SJSA1 (cell line): ENCODE measurements at places on chromosomes 4 and X. TPM values are rescaled to one million over a fixed set of nuclear protein-coding genes. Genes with fewer than 3 reads are reported as not detected.

Gene TRMT10A
- total RNA-seq, result 3.5 and 12.1 TPM in 2 replicates

Gene FGA
- total RNA-seq, result not detected in 2 replicates

Gene HSD17B11
- 66.9 and 71.9 TPM in 2 replicates for total RNA-seq

Gene MUC7
- total RNA-seq, result not detected in 2 replicates

Gene ATOH1
- not detected in 2 replicates for total RNA-seq

Gene SERTM2
- total RNA-seq, result 0.05 TPM in 1 of 2 replicates, not detected in the other

Gene PNMA6F
- total RNA-seq, result not detected in 2 replicates

Gene THAP6
- 8.7 and 13.6 TPM in 2 replicates for total RNA-seq

Gene PHEX
- 0.16 TPM in 1 of 2 replicates, not detected in the other for total RNA-seq

DNA sequence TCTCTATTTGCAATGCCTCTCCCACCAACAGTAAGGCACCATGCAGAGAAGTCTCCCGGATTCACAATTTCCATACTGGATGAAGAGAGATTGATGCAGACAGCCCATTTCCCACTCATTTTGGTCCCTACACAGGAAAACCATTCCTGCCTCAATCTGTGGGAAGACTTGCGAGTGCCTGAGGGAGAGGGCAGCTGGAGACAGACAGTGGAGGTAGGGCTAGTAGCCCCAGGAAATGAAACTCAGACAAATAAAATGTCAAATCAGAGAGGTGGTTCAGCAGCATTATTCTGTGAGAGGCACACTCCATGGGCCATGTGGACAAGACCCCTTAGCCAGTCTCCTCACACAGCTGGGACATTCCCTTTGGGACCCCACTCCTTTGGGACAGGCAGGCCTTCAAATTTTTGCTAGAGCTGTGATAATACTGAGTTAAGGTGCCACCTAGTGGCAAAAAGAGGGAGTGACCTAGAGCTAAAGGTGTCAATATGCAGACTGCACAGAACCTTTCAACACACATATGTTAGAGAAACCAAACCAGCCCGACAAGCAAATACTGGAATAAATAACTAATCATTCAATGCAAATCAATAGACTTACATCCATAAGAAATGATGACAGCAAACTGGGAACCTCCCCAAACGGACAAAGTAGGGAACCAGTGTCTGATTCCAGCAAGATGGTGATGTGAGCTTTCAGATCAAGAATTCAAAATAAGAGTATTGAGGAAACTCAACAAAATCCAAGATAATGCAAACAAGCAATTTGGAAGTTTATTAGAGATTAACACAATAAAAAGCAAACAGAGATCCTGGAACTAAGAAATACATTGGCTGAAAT is 1865.3 kb upstream of the AGA start:
- no peak for DNase-seq

DNA sequence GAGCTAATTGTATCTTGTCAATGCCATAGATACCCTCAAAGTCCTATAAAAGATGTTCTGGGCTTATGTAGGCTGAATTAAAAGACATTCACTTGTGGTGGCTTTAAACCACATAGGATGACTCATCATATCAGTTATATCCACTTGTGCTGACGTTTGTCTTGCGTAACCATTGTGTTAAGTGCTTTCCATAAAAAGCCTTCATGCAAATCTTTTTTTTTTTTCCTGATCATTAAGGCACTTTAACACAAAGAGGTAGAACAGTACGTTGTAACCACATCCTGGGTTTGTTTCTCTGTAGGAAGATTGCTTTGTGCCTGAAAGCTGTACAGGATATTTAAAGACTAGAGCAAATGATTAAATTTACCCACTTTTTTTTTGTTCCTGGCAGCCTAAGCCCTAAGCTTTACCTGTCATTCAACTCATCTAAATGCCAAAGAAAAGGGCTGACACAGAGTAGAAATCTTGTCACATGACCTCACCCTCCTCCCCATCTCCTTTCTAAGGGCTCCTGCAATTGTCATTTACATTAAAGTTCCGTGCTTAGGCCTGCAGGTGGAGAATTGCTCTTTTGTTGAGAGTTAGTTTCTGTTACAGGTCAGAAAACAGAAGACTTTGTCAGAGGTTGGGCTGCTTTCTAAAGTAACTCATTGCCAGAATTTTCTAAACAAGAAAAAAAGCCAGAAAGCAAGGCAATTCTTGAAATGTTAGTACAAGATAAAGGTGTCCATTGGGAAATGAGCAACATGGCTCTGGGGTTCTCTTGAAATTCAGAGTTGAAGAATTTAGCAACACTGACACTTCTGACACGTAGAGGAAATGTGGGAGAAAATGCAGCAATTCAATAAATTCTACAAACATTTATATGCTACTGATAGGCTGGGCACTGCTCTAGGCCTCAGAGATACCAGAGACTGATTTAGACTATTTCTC is 555.6 kb downstream of the PPARGC1A start:
- DNase-seq, result no peak

DNA sequence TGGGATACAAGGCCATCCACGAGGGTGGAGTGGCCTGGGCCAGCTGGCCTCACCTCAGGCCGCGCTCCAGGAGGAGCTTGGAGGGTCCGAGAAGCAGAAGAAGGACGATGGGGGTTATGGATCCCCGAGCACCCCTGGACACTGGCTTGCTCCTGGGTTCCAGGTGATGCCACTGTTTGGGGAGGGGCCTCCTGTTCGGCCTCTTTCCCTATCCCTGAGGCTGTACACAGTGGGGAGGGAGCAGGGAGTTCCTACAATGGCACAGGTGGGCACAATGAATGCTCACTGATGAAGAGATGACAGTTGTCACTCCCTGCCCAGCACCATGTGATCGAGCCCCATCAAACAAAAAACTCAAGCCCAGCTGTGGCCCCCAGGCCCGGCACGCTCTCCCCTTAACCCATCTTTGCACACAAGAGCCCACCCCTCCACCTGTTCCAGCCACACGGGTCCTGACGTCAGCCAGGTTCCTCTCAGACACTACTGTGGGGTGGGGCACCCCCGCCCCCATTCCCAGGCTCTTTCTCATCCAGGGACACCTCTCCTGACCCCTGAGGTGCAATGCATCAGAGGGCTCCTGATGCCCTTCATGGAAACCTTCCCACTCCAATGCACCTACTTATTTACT is 70.3 kb downstream of the WFS1 start:
- DNase-seq, result no peak

- DNase-seq, result no peak
These were observed 96.3 kb upstream of the MSX1 start for GRCh38 chr4:4762909-4763821.

GRCh38 chr4:20761382-20761781 is 61.1 kb downstream of the PACRGL start:
- no peak for DNase-seq

- no peak for DNase-seq
These were observed 28.4 kb downstream of the GAGE1 start for GRCh38 chrX:49627086-49627777.

DNA sequence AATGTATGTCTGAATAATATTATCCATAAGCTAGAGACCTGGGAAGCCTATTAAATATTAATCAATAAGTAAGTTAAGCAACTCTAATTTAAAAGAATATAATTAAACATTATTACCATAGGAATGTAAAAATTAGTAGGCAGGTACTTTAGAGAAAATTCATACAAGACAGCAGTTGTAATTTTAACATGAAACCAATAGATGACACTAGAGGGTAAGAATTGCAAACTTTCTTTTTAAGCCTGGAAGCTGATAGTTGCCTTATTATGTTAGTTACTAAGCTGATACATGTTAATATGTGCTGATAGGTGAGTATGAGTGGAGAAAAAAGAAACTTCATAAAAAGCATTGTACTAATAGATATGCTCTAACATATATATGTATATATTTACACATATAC is 1157.4 kb downstream of the FAM133A start:
- no peak for DNase-seq

GRCh38 chr4:107894138-107894603 is 37.2 kb upstream of the CYP2U1 start:
- DNase-seq, result no peak

- DNase-seq, result no peak
These were observed 6.4 kb downstream of the FAM200B start for GRCh38 chr4:15688051-15688450.

DNA sequence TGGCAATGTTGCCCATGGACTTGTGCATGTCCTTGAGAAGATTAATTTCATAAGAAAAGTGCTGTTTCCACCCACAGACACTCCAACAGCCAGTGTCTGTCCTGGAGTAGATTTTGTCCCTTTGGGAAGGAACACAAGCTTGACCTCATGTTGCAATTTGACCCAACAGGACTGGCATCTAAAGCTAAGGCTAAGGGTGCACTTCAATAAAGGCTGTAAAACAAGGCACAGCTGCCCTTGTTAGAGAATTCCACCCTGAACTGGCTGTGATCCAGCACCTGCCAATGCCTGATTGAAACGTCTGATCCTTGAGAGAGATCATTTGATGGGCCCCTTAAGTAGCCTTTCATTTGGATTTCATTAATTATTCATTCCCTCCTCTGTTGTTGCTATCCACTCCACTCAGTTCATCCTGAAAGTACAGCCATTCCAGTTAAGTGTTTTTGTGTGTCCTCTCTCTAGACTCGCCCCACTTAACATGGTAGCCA is 56.2 kb downstream of the CD99L2 start:
- no peak for DNase-seq

GRCh38 chrX:20352935-20353336 is 86.2 kb upstream of the RPS6KA3 start:
- no peak for DNase-seq

DNA sequence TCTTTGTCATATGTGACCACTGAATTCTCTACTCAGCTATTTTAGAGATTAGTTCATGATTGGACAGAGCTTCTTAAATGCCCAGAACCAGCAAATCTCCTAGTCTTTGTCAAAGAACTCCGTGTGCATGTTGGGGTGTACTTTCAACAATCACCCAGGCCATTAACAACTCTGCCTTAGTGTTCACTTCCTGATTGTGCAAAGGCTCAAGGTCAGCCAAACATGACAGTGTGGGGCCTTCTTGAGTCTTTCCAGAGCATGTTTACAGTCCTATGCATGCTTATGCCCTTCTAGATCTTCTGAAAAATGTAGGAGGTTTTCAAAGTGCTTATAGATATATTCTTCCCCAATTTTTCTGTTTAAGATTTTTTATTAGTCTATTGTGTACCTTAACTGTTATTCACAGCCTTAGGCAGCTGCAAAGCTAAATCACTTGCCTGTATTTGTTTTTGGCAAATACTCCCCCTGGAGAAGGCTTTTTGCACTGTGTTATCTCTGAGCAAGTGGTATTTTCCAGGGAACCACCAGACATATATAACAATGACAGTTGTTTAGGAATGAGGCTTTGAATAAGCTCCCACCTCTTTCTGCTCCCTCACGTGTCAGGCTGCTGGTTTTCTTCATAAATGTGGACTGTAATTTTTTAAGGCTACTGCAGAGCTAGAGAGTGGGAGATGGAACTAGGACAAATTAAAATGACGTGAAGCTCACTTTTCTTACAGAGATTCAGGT is 24.0 kb upstream of the DRP2 start:
- DNase-seq, result no peak

DNA sequence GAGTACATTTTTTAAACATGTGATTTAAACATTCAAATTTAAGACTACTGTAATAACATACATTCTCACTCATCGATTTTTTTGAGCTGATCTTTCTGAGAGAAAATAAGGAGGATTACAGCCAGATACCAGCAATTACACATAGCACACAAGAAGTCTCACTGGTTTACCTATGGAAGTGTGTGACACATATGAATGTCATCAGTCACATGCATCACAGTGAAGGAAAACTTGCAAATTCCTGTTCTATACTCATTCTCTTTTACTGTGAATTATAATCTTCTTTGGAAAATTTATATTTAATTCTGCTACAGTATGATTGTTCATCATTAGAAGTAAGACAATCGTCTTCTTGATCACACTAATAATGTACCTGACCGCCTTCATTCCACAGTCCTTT is 21.3 kb upstream of the BMP2K start:
- DNase-seq, result no peak

DNA sequence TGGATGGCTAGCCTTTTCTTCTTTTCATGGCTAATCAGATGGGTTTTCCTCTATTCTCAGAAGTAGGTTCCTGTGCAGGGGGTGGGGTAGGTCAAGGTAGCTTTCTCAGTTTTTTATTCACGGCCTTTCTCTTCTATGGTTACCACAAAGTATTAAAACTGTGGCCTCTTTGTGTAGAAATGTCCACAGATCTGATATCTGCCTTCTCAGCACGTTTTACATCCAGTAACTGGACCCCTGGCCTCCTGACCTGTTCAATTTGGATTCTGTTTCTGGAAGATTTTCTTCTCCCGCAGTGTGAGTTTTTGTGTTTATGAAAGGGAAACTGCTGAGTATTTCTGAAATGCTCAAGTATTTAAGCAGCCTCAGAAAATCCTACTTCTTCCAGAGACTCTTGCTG is 688.5 kb downstream of the RAPGEF2 start:
- no peak for DNase-seq

DNA sequence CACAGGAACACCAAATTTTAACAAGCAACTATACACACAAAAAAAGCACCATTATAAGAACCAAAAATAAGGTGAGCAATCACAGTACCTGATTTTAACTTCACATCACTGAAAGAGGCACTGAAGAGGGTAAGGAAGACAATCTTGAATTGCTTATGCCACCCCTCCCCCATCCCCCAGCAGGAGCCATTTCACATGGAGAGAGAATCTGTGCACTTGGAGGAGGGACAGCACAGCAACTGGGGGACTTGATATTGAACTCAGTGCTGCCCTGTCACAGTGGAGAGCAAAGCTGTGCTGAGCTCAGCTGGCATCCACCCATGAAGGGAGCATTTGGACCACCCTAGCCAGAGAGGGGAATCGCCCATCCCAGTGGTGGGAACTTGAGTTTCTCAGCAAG is 56.0 kb downstream of the NUDT11 start:
- DNase-seq, result no peak

- no peak for DNase-seq
These were observed 18.4 kb upstream of the MYOZ2 start for GRCh38 chr4:119116925-119117900.

DNA sequence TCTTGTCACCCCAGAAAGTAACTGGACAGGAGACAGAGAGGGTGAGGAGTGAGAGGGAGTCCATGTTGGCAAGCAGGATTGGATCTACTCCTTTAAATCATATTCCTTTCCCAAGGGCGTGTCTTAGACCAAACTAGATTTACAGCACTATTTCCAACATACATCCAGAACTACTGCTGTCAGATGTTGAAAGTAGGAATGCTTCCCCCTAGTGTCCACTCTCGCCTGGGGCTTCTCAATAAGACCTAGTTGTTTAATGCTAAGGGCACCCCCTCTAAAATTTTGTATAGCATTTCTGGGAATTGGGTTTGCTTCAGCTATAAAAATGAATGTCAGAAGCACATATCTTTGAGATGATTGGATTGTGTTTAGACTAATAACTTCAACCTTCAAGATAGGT is 13.3 kb downstream of the OFD1 start:
- peak; percentile 14 for DNase-seq

- DNase-seq, result no peak
These were observed 1662.8 kb upstream of the ADGRL3 start for GRCh38 chr4:59537246-59537886.

GRCh38 chr4:119035951-119036737 is 99.5 kb upstream of the MYOZ2 start:
- no peak for DNase-seq

DNA sequence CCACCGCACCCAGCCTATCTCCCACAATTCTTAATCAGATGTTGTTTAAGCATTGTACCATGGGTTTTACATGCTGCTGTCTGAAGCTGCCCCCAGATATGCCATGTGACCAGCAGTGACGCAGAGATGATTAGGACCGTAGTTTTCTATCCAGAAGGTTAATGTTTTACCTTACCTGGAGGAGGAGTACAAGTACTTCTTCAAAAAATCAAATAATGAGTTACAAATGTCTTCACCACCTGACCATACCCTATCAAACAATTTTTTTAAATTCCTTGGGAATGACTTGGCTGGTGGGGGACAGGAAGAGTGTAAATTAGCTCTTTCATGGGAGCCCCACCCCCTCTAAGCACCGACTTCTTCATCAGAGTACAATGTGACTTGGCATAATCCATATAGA is 16.2 kb upstream of the SGMS2 start:
- DNase-seq, result no peak
